NCI-H345 (cell line): ENCODE measurements at places on chromosomes 1 and 21.

- no peak for DNase-seq
These were observed 133.0 kb downstream of the PTPN14 start for GRCh38 chr1:214418391-214418790.

- DNase-seq, result no peak
These were observed 100.0 kb downstream of the POFUT2 start for GRCh38 chr21:45187646-45188045.

DNA sequence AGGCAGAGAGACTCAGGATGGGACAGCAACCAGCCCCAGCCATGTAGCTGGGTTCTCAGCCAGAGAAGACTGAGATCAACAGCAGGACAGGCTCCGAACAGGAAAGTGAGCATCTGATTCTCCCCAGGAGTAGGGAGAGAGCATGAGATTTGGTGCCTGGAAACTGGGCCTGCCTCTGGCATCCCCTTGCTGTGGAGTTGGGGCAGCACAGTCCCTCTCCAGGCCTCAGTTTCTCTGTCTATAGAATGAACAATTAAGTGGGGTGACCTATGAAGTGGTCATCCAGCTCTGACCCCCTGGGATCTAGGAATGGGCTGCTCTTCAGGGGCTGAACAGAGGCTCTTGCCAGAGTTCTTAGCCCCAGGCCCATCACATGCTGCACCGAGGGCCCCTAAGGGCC, 55.6 kb downstream of the KLHDC7A start:
- DNase-seq, result no peak

- peak; percentile 73 for DNase-seq
These were observed 2.6 kb upstream of the TOR3A start for GRCh38 chr1:179079113-179079761.

DNA sequence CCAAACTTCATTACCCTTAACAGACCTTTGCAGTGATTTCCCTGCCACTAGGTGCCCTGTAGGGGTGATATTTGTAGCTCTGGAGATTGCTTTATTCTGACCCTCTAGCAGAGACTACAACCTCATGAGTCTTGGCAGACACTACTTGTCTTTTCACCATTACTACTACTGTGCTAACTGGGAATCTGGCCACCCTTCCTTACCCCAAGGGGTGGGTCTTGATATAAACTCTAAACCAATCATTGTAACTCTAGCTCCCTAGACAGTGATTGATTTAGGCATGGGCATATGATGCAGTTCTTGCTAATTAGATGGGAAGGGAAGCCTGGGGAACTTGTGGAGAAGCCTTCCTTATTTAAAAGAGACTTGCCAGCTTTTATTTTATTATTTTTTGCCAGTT, 3.9 kb downstream of the KPNA6 start:
- no peak for DNase-seq

DNA sequence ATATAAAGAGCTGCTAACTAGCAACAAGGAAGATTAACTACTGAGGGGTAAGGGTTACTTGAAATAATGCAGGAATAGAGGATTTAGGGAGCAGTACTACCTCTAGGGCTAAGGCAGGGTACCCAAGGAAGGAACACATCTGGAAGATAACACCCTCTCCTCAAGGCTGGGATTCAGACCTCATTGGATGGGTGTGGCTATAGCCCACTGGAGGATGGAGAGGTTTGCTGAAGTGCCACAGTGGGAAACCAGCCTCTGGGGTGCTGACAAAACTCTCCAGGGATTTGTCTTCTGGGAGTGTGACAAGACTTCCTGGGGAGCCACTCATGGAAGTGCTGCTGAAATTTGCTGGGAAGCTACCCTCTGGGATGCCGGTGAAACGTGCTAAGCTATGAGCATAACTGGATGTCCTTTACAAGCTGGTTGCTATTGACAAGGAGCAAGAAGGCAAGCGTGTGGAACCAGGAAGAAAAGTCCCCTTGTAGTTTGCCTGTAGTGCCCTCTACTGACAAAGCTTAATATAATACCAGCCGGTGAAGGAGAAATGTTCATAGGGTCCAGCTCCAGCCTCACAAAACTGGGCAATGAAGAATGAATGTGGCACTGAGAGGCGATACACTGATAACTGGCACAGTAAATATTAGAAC, 122.8 kb upstream of the USP24 start:
- DNase-seq, result peak; percentile 15

DNA sequence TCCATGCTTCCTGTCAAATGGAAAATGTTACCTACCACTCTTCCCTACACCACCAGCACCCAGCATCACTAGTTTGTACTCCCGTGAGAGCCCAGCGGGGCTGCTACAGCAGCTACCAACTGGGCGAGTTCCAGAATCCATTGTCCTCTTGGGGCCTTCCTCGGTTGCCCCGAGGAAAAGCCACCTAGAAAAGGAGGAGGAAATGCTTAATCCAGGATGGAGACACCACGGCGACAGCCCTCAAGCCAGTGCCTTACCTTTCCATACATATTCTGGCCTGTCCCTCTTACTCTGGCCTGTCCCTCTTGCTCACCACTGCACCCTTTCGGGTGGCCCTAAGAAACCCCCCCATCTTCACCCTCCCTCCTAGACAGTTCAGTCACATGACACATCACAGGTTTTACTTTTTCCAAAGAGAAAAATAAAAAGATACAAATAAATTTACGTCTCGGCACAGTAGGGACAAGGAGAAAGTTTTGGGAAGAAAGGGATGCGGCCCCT, 478 bp downstream of the RIT1 start:
- DNase-seq, result peak; percentile 78

DNA sequence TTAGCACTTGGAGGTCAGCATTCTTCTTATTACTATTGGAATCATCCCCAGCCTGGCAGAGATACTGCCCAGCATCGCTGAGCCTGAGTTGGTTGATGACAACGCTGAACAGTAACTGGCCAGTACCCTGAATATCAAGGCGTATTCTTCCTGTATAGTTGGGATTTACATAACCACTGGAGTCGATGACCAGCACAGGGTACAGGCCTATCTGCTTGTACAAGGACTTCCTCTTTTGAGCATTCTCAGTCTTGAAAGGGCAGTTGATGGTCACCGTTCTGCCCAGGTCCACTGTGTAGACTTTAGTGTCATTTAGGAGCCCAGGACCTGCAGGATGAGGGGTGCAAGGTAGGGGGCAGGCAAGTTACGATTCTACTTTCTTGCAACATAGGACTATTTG, 8.8 kb downstream of the PIGR start:
- DNase-seq, result no peak

DNA sequence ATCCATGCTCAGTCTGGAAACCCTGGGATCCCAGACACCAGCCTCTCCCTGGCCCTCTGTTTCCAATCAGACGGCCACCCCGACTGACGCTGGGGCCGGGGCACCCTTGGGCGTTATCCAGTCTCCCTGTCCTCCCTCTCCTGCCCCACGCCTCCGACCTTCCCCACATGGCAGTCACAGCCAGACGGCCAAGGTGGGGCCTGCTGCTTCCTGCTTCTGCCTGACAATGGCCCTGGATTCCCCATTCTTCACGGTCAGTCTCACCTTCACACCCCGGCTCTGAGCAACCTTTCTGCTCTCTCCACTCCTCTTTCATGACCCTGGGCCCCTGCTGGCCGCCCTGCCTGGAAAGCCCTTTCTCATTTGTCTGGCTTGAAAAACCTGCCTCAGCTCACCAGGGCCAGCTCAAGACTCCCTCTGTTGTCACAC, 6.6 kb downstream of the GNG4 start:
- DNase-seq, result no peak

DNA sequence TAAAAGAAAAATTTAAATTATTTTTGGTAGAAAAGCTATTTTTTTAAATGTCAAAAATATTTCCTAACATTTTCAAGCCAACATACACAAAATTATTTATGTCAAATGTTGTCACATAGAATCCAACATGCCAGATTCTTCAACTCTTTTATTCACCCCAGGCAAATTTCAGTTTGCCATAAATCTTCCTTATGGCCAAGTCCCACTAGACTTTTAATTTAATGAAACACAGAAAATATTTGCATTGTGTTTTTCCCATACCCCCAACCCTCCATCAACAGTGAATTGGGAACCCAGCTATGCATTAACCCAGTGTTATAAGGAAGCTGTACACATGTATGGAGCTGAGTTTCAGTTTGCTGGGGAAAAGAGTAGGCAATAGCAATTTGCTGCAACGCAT, 41.4 kb downstream of the DUSP10 start:
- DNase-seq, result no peak
